ENCODE measurements at places on chromosomes 13 and 19.

DNA sequence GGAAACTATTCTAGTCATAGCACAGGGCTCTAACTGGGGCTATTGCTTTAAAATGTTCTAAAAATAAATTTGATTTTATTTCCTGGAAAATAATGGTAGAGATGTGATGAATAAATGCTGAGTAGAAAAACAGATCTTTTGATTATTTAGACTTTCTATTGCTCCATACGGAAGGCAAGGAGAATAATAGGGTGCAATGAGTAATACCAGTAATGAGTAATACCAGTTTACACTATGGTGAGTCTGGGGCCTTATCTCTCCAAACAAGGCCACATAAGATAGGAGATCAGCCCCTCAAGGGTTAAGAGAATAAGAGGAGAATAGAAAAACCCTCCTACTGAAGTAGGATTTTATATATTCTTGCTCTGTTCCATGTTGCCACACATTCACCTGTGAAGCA is 390.4 kb downstream of the KLF5 start:
- no peak for DNase-seq

DNA sequence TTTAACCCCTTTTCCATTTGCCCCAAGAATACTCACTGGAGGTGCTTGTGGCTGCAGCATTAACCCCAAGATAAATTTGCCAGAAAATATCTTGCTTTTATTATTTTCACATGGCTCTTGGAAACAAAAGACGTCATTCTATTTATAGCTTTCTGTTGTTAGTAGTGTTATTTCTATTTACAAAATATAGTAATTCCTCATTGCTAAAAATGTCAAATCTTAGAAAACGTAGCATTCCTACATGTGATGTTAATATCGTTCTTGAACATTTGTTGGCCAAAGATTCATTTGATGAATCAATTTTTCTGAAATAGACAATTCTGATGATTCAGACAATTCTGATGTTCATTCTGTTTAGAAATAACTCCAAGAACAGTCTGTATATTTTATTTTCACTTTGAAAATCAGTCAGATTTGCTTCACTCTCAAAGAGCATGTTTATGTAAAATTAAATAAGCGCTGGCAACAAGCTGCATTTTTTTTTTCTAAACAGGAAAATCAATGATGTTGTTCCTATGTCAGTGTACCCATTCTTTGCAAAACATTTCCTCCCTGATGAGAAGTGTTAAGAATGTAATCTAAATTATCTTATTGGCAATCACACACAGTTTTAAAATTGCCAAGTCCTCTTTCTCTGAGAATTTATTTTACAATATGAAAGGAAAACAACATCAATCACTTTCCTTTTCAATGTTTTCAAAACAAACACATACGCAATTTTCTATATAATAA is 334.0 kb downstream of the KCTD12 start:
- no peak for DNase-seq

DNA sequence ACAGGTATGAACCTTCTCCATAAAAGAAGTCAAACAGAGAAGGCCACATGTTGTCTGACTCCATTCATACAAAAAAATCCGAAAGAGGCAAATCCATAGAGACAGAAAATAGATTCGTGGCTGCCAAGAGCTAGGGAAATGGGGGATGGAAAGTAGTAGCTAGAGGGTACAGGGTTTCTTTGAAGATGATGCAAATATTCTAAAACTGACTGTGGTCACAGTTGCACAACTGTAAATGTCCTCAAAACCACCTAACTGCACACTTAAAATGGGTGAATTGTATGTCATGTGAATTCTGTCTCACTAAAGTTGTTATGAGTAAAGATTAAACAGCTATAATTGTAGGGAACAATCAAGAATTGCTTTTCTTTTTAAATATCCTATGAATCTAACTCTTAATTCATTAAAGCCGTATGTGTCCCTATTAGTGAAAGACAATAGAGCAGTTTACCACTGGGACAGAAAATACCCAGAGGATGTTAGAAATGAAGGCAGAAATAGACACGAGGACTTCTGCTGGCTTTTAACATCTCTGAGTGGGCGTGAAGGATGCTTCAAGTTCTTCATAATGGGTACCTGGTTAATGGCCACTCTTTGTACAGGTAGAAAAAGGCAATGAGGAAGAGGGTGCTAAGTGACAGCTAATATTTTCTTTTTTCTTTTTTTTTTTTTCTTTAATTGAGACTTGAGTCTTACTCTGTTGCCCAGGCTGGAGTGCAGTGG is 21.2 kb downstream of the INSR start:
- DNase-seq = no peak

GRCh38 chr19:49559928-49560327 is 20.4 kb downstream of the NOSIP start:
- no peak for DNase-seq

DNA sequence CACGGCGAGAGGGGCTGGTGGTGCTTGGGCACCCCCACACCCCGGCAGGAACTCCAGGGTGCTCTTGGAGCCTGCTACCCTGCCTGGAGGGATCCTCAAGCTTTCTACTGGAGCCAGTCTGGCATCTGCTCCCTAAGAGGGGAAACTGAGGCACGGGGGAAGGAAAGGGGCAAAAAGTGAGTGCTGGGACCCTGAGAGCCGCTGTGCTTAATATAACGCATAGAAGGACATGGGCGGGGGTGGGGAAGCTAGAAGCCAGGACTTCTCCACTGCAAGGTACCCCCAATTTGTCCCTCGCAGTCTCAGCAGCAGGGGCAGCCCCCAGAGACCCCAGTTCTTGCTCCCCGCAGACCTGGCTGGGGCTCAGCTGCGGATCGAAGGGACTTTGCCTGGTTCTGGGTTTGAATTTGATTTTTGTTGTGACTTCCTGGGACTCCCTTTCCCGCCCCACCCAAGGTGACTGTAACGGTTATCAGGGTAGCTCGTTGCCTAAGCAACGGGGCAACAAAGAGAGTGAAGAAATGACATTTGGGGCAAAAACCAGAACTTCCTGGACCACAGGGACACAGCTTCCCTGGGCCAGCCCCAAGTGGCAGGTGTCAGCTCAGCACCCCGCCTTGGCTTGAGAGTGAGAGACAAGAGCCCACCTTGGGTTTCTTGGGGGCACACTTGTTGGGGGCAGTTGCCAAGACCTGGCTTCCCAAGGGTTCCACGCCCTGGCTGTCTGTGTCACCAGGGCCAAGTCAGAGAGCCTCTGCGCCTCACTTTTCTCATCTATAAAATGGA is 638 bp downstream of the ADGRE5 start:
- DNase-seq = peak; percentile 59

DNA sequence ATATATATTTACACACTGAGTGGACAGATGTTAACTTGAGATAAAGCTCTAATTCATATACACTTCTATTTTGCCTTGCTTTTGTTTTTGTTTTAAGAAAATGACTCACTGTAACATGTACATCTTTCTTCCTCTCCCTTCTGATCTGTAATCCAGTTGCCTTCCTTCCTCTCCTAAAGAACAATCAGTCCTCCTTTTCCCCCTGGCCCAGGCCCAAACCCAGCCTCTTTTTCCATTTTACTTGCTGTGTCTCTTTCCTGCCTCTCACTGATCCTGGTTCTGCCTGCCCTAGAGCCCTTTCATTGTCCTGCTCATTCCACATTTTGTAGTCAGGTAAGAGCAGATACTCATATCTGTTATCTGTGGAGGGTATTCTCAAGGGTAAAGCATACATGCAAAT is 50.8 kb downstream of the ZAR1L start:
- DNase-seq = no peak

GRCh38 chr19:49463960-49464740 is 9.9 kb upstream of the FLT3LG start:
- no peak for DNase-seq

DNA sequence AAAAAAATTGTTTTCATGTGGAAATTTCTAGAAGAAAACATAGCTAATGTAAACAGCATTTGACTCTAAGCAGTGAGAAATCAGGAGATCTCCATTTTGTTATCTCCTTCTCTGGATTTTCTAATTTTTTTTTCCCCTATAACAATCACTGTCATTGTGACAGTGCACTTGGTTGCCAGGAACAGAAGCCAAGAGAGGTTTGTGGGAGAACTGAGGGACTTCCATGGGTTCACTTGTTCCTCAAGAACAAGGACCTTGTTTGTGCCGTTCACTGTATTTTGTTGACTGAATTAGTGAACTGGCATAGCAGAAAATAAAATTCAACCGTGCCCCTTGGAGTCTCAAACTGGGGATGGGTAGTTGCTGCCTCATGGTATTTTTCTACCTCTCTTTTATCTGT is 17.1 kb downstream of the SHISA7 start:
- no peak for DNase-seq

DNA sequence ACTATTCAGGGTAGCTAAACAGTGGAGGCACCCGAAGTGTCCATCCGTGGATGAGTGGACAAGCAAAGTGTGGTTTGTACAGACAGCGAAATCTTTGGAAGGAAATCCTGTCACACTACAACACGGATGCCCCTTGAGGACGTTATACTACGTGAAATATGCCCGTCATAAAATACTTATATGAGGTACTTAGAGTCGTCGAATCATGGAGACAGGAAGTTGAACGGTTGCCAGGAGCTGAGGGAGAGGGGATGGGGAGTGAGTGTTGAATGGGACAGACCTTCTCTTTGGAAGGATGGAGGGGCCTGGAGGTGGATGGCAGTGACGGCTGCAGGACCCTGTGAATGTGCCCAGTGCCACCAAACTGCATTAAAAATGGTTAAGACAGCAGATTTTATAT is 11.6 kb downstream of the ATP4B start:
- peak; percentile 5 for DNase-seq

DNA sequence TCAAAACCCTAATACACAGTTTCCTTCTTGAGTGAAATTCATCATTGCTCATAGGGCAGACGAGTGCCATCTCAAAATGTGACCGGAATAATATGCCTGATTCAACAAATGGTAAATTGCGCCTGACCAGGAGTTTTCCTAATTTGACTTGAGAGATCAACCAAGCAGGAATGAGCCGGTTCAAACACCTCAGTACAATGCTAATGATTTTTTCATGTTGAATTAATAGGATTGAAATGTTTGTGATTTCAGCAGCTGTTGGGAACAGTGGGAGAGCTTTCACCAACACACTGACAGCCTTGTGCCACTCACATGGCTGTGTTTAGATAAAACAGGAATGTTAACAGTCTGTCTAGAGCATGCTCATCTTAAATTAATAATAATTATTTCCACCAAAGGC is 484.8 kb downstream of the PCDH9 start:
- no peak for DNase-seq

GRCh38 chr19:50906217-50906616 is 5.0 kb downstream of the KLK4 start:
- peak; percentile 42 for DNase-seq

DNA sequence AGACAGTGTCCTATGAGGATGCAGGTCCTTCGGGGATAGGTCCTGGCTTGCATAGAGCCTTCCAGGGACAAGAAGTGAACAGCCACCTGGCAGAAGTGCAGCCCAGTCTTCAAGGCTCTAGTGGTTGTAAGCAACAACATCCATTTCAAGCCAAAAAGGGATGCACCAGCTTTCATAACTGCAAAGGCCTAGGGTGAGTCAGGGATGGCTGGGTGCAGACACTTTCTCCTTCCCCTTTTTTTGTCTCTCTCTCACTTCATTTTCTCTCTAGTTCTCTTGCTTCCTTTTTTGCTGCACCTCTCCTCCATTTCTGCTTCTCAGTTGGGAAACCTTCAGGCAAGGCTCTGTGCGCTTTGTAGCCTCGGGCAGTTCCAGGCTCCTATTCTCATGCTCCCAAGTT is 196.2 kb upstream of the ZNF536 start:
- DNase-seq = no peak

GRCh38 chr13:99104396-99104795 is 96.3 kb upstream of the UBAC2 start:
- no peak for DNase-seq

DNA sequence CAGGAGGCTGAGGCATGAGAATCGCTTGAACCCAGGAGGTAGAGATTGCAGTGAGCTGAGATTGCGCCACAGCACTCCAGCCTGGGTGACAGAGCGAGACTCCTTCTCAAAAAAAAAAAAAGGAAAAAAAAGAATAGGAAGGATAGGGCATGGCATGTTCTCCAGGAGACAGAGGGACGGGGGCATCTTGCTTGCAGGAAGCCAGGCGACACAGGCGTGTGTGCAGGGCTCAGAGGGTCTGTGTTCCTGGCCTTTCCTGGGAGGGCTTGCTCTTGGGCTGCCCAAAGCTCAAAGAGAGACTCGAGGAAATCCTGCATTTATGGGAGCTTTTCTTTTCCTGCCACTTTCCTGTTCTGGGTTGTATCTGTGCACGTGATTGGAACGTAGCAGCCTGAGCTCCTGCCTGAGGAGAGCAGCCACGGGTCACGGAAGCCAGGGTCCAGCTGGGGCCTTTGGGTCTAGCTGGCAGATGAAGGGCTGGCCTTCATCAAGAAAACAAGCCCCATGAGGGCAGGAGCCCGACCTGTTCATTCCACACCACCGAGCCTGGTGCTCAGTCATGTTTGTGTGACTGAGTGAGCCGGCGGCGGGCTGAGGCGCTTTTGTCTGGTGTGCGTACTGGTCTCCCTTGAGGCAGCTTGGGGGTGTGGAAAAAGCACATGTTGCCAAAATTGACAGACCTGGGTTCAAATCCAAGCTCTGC is 44.5 kb downstream of the CAPN12 start:
- no peak for DNase-seq

DNA sequence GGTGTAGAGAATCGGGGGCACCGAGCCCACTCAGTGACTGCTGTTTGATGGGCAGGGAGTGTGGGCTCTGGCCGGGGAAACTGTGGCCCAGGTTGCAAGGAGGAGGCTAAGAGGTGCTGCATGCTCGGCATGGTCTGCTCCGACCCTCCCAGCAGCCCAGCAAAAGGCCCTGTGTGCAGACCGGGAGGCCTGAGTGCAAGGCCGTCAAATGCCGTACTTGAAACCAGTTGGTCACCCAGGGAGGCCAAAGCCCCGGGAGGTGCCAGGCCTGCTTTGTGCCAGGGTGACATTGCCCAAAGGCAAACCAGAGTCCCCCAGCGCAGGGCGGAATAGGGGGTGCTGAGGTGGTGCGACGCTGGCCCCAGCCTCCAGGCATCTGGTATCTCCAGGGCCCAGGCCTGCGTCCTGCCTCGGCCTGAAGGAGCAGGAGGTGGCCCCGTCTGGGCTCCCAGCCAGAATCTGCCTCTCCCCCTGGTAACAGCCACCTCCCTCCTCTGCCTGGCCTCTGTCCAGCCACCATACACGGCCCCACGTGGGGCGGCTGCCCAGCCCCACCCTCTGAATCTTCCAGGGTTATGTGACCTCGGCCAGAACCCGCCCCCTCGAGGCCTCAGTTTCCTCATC is 4.0 kb downstream of the PIK3R2 start:
- no peak for DNase-seq

- no peak for DNase-seq
Observed at GRCh38 chr13:31890946-31891345, 140.6 kb upstream of the FRY start.

GRCh38 chr13:59047546-59047945 is 1116.2 kb downstream of the DIAPH3 start:
- no peak for DNase-seq

- DNase-seq = no peak
Observed at GRCh38 chr13:28532388-28533124, 37.6 kb upstream of the FLT1 start.

GRCh38 chr19:8388612-8388958 is 1.6 kb upstream of the RAB11B start:
- no peak for DNase-seq
